ENCODE measurements at places on chromosomes 13 and 19.

GRCh38 chr13:113846636-113847318 lies 17.1 kb downstream of the GAS6 start:
- no peak for DNase-seq

GRCh38 chr13:103255587-103256301 lies 189.5 kb upstream of the SLC10A2 start:
- DNase-seq: no peak

GRCh38 chr19:27860309-27860934 lies 1352.5 kb downstream of the UQCRFS1 start:
- no peak for DNase-seq

GRCh38 chr19:41792513-41793413 lies 3.6 kb upstream of the CEACAM3 start:
- DNase-seq: peak; percentile 66

GRCh38 chr13:25771641-25772478 lies 280.0 kb downstream of the SHISA2 start:
- no peak for DNase-seq

- DNase-seq: no peak
Observed at GRCh38 chr13:94548821-94549231, 47.1 kb downstream of the TGDS start.

DNA sequence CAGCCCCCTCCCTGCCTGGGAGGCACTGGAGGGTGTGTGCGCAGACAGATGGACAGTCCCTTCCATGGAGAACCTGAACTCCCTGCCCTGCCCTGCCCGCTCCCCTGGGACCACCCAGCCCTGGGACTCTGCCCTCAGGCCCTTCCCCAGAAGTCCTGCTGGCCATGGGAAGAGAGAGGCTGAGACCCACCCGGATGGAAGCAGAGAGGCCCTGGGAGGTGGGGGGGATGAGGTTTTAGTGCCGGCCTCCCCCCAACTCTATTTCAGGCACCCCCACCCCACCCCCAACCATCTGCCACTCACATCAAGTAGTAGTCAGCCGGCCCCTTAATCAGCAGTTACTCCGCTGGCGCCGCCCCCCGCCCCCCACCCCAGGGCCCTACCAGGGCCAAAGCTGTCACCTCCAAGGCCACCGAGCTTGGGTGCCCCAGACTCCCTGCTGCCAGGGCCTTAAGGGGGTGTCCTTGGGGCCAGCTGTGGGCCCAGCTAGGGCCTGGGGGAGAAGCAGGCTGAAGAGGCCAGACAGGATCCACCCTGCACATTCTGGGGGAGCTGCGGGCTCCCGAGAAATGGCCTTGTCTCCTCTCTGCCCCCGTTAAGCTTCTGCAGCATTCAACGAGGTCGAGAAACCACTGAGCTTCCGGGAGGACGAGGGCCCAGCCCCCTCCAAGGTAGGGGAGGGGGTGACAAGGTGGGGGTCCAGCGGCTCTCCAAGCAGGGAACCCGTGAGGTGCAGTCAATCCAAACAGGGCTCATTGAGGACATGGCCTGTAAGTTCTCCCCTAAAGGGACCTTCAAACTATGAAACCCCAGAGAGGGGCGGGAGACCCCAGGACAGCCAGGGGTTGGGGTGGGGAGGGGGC lies 17.4 kb downstream of the NMRK2 start:
- no peak for DNase-seq

- no peak for DNase-seq
Observed at GRCh38 chr13:33316890-33317289, 31.3 kb upstream of the STARD13 start.

DNA sequence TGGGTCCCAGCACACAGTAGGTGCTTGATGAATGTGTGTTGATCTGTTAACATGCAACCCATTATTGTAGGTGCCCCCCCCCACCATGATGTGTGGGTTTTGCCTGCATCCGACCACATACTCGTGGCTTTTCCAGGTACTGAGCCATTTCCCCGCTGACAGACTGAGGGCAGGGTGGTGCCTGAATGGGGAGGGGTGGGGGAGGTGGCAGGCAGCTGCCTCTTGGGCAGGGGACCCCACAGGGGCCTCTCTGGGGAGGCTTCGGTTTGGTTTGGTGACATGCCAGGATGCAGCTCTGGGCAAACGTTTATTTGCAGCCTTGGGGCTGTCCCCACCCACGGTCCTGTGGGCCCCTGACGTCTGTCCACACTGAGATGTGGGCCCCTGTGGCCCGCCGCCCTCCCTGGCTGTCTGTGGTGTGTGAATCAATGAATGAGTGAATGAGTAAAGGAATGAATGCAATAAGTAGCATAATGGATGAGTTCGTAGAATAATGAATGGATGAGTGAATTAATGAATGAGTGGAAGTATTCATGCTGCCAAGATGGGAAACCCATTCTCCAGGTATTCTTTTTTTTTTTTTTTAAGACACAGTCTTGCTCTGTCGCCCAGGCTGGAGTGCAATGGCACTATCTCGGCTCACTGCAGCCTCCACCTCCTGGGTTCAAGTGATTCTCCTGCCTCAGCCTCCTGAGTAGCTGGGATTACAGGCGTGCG lies 9.0 kb upstream of the JUND start:
- peak; percentile 77 for DNase-seq

DNA sequence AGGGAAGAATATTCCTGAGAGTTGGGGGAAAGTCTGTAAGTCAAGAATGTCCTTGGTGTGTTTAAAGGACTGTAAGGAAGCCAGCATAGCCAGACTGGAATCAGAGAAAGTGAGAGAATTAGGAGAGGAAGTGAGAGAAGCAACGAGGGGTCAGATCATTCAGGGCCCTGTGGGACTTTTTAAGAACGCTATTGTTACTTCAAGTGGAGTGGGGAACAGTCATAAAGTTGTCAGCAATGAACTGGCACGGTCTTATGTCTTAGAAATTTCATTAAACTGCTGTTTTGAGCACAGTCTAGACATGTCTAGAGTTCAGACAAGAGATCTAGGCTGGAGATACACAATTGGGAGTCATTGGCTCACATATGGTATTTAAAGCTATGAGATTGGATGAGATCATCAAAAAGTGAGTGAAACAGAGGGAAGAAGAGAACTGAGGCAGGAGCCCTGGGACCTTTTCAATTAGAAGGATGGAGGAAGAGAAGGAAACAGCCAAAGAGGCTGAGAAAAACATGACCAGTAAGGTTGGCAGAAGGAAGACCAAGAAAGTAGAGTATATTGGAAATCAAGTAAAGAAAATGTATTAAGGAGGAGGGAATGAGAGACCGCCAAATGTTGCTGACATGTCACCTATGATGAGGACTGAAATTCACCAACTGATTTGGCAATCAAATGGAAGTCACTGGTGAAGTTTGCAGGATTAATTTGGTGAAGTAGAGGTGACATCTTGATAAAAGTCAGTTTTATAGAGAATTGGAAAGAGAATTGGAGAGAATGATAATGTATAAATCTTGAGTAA lies 263.5 kb downstream of the GPC5 start:
- DNase-seq: peak; percentile 24

GRCh38 chr13:87677496-87678371 lies 6.6 kb downstream of the SLITRK5 start:
- no peak for DNase-seq

GRCh38 chr19:7866399-7867091 lies 7.6 kb downstream of the PRR36 start:
- DNase-seq: no peak

- DNase-seq: no peak
Observed at GRCh38 chr13:94764576-94765321, 52.4 kb upstream of the SOX21 start.
